ENCODE measurements at places on chromosomes 2 and 18.

GRCh38 chr2:12442476-12442847 lies 274.3 kb upstream of the TRIB2 start:
- peak; percentile 74 for DNase-seq

- DNase-seq = peak; percentile 30
Observed at GRCh38 chr2:190123956-190124355, 61.4 kb upstream of the MSTN start.

DNA sequence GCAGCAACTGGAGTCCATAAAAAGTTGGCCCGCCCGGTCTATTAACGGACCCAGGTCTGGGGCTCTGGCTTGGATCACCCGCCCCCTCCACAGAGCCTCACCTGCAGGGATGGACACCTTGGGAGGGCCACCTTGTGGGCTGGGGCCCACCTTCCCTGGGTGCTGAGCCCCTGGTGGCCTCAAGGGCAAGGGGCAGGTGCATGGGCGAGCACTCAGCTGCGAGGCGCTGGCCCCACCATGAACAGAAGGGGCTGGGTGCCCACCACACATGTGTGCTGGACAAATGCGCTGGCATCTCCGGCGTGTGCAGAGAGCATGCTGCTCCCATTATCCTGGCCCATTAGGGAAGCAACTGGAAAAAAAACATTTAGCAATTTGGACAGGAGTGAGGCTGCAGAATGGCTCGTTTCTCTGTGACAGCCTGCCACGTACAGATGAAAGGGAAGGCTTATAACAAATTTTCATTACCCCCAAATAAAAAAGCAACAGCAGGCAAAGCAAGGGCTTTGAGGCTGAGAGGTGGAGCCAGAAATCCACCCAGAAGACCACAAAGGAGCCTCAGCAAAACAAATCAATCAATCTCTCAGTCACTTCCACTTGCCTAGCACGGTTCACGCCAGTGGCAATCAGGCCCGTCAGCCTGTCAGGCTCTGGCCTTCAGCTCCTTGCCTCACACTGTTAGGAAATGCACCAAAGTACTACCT lies 253.1 kb upstream of the ZNF521 start:
- no peak for DNase-seq

GRCh38 chr2:195473862-195474261 lies 183.2 kb upstream of the SLC39A10 start:
- DNase-seq = no peak

- DNase-seq = peak; percentile 50
Observed at GRCh38 chr2:166321076-166321475, 54.7 kb downstream of the SCN9A start.

- peak; percentile 41 for DNase-seq
Observed at GRCh38 chr2:98731041-98731893, at the start of gene MGAT4A. TSS of gene MGAT4A (minus strand) at chr2:98731132. CDS start at chr2:98726332, 4,800 bp downstream.

DNA sequence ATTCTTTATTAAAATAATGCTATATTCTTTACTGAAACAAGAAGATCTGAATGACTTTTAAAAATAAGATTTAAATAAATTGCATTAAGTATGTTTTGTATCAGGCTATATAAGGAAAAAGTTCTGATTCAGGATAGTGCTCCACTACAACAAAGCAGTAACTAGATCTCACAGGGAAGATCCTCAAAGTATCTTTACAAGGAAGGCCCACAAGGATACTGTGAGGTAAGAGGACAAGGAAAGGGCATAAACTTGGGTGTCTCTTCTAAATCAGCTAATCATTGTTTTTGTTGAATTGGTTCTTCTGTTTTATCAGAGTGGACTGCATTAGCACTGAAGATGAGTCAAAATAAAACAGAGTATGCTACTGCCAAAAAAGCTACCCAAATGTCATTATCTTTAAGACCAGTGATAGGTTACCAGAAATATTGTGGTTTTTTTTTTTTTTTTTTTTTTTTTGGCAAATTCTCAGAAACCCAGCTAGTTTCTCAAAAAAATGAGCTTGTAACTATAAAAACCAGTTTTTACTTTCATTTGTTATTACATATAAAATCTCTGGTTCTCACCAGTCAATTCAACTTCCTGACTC lies 160.9 kb downstream of the BAZ2B start:
- DNase-seq = peak; percentile 51

DNA sequence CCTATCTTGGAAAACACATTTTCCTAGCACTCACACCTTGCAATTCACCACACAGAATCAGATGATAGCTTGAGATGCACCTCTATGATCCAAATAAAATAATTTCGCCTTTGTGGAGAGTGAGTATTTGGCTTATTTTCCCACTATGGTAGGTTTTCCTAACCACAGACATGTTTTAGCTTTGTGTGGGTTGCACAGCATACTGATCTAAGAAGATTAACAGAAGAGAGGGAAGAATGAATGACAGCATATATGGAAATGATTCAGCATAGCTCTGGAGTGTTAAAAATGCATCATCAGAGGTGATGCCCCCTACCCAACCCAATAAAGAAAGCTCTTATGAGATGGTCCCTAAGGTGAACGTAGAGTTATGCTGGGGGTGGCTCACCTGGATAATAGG lies 72.5 kb downstream of the GCA start:
- no peak for DNase-seq

DNA sequence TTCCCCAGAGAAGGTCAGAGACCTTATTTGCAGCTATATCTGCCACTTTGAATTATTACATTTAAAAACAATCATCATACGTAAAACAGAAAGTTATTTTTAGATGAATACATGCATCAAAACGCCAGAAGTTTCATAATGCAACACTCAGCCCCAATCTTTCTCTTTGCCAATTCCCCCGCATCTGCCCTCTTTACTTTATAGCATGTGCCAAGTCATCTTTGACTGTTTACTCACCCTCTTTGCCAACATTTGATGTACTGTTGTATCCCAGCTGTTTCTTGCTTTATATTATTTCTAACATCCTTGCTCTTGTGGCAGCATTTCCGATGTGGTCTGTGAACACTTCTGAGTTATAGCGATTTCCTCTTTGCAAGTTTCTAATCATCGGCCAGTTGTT lies 86.2 kb downstream of the CRIM1 start:
- peak; percentile 81 for DNase-seq

DNA sequence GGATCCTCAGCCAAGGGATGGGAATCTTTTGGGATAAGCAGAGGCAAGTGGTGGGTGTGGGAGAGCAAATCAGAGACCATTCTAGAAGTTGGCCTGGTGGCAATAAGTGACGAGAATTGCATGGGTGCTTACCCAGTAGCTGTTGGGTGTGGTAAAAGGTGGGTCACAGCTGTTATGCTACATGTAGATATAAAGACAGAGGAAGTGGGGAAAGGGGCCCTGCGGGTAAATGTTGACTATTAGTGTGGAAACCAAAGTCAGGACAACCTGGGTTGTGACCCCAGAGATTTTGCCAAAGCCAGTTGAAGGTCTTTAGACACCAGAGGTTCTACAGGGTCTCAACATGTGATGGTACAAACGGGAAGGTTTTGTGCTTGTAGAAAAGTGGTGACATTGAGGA lies 443.6 kb upstream of the HNRNPA3 start:
- DNase-seq = no peak

- DNase-seq = no peak
Observed at GRCh38 chr2:127527001-127527804, 914 bp upstream of the IWS1 start.

DNA sequence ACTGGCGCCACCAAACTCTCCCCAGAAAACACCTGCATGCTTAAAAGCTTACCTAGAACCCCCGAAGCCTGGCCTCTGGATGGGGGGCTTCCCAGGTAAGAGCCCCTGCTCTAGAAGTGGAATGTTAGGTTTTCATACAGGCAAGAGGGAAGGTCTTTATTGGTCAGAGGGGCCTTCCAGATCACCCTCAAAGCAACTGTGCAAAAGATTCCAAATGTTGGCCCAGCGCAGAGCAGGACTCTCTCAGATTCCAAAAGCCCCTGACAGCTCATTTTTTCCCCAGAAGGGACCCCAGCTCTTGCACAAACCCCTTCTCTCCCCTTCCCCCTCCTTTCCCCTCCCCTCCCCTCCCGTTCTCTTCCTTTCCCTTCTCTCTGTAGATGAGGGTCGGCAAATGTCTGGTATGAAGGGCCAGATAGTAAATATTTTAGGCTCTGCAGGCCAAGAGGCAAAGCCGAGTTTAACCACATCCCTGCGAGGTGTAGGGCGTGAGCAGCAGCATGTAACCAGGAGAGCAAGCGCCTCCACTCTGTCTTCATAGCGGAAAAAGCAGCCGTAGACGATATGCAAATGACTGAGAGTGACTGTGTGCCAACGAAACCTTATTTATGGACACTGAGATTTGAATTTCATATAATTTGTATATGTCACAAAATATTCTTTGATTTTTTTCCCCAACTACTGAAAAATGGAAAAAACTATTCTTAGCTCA lies 116.9 kb downstream of the SMAD7 start:
- DNase-seq = no peak

DNA sequence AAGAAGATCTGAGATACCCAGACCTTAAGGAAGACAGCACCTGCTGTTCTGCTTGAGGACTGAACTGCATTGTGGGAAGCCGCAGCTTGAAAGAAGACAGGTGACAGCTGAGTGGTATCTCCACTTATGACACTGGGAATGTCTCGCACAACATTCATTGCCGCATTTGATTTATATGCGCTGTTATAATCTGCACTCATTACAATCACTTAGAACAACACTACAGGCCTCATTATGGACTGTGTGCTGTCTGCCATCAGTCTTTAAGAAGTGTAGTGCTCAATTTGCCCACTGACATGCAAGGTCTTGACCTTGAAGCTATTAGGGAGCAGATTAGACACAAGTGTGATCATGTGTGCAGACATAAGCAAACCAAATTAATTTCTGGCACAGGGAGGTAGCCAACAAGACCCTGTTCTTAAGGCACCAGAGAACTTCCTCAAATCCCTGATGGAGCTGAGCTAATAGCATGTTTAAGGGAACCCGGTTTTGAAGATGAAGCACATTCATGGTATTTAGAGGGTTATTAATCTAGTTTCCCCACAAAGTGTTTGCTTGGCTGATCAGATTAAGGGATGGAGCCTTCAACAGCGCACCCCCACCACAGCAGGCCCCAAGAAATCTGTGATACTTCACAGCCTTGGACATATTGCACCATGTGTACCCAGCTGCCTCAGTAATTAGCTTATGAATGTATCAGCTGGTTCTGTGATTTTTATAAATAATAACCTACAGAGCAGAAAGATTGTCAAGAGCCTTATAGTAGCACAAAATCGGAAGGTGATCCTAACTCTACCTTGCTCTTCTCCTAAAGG lies 146.8 kb downstream of the SATB2 start:
- DNase-seq = no peak

DNA sequence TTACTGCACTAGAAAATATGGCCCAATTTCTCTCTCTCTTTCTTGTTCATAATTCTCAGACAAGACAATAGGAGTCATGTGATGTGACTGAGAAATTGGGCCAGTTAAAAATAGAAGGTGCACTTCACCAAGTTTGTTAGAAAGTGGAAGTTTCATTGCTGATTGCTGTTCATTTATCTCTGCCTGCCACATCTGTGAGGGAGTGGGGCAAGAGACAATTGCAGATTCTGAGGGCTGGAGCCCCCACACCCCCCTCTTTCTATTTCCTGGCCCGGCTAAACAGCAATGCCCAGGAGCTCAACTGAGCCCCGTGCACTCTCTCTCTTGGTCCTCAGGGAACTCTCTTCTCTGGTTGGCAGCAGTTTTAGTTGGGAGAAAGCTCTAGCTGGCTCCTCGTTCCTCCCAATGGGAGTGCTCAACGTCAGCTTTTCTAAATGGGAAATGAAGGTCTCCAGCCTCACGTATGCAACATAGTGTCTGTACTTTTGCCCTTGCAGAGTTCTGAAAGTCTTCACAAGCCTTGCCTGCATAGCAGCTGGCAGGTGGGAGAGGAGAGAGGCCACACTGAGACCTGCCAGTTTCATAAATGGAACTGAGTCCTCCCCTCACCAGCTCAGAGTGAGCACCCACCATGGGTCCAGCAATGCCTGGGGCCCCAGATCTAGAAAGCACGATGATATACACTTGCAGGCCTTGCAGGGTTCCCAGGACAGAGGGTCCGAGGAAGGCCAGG lies 115.7 kb downstream of the MYCN start:
- no peak for DNase-seq

DNA sequence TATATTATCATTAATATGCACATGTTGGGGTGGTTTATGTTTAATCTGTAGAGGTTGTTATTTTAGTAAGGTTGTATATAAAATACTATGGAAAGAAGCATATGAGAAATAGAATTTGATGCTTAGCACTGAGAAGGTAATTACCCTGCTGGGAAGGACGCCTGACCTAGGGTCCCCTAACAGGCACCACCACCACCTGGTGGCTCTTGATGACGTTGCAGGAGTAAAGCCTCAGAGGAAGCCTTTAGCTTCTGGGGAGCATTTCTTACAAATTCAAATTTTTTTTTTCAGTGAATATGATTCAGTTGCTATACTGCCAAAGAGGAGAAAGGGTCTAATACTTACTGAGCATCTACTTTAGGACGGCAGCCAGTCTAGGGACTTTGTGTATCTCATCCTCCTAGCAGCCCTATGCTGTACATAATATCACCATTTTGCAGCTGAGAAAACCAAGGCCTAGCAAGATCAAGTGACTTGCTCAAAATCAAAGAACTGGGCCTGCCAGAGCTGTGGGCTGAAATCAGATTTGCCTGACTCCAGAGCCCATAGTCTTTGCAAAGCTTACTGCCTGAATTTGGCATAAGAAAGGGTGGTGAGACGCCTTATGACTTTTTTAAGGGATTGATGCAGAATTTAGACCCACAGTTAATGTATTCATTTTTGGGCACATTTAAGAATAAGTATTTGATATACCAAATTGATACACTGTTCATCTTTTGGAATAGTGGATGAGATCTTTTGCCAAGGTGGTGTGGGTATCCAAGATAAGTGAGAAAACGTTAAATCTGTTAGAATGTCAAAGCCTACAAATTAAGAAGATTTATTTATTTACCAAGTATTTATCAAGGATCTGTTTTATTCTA lies 78.8 kb upstream of the GAREM1 start:
- peak; percentile 1 for DNase-seq

- peak; percentile 54 for DNase-seq
Observed at GRCh38 chr2:201638326-201638725, 5.0 kb downstream of the TMEM237 start.

DNA sequence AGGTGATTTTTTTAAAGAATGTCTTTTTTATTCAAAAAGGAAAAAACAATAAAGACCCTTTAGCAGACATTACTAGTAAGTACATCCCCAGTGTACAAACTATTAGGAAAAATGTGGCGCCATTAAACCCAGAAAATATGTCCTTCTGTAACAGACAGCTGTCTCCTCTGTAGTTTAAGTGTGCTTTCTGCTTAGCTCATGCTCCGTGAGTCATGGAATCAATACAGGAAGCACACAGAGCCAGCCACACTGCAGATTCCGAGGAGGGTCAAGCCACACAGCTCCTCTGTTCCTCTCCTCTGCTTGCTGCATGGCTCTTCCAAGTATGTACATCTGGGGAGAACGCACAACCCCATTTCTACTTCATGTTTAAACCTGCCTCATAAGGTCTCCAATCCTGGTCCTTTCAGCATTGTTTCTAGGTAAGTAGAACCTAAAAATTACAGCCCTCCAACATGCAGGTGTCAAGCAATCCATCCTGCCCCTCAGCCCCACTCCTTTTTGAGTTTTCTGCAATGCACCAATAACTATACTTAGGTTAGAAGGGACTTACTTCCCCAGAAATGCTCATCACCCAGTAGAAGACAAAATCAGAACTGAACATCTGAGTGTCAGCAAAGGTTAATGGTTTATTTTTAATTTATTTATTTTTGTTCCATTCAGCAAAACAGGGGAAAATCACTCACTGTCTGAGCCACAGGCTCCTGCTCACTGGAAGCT lies 37.5 kb downstream of the ACVR1 start:
- peak; percentile 82 for DNase-seq

Data from EH (cell line).